ENCODE measurements at places on chromosomes 7 and 10. TPM values are rescaled to one million over a fixed set of nuclear protein-coding genes. Genes with fewer than 3 reads are reported as not detected.

Gene MMP21
- under 0.01 TPM for total RNA-seq

Gene MRPL32
- 68.3 TPM for total RNA-seq

Gene CADPS2
- total RNA-seq, result 3.0 TPM

Gene EFCAB10
- not detected for total RNA-seq

Gene NXPH1
- total RNA-seq, result not detected

Gene KCP
- 1.4 TPM for total RNA-seq

Gene ZPBP
- not detected for total RNA-seq

Measured in melanocyte of skin (primary cell).